ENCODE measurements at places on chromosomes 6 and 20.

DNA sequence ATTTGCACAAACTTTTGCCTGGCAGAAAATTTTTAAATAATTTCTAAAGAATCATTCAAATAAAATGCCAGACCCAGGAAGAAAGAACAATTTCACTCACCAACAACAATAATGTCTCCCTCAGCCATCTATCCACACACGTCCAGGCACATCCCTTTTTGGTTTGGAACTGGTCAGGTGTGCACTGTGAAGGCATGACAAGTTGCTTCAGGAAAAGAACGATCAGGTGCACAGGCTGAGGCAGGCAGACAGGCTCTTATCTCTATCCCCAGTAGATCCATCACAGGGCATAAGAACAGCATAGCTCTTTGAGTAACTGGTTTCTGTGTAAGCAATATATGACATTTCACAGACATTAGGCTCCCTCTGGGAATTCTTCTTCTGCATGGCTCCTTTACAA, 18.1 kb upstream of the NXT1 start:
- DNase-seq, result no peak

- no peak for DNase-seq
Observed at GRCh38 chr6:85403331-85404015, 46.4 kb upstream of the NT5E start.

GRCh38 chr20:41540918-41541317, 77.3 kb downstream of the CHD6 start:
- DNase-seq, result no peak

DNA sequence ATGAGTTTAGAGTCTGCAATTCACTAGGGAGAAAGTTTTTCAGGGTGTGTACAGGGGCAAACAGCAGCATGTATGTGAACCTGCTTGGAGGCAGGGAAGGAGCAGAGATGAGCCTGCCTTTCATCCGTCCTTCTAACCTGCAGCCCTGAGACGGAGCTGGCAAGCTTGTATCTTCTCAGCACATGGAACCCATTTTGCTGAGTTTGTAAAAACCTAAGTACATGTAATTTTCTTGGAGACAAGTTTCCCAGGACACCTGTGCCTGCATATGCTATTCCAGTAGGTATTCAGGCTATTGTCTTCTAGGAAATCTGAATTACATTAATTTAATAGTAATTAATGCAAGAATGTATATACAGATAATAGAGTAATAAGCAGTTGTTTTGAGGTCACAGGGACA, 28.8 kb upstream of the MOXD1 start:
- no peak for DNase-seq

DNA sequence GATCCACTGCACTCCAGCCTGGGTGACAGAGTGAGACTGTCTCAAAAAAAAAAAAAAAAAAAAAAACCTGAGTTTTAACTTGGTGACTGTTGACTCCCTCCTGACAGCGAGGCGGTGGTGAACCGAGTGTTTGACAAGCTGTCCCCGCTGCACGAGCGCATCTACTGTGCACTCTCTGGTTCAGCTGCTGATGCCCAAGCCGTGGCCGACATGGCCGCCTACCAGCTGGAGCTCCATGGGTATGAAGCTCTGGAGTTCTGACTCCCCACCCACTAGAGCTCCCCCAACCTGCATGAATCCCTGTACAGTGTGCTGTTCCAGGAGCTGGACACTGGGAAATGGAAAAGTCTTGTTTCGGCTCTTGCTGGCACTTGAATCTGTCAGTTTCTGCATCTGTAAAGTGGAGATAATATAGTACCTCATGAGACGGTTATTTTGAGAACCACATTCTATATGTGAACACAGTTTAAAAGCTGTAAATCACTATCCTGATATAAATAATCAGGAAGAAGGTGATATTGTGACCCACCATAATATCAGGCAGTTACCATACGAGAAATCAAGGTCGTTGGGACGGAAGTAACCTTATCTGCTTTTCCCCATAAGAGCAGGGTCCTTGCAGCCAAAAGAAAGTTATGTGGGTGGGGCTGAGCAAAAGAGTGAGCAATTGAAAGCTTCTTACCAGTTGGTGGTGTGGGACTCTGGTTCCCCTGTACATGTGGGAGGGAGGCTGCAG, 3.3 kb downstream of the PSMB9 start:
- no peak for DNase-seq

- no peak for DNase-seq
Observed at GRCh38 chr20:658731-659291, 5.8 kb upstream of the SRXN1 start.

GRCh38 chr6:111985202-111985731, 68.6 kb upstream of the CCN6 start:
- DNase-seq, result peak; percentile 56

GRCh38 chr20:31569163-31570020, 35.7 kb upstream of the ID1 start:
- peak; percentile 73 for DNase-seq

DNA sequence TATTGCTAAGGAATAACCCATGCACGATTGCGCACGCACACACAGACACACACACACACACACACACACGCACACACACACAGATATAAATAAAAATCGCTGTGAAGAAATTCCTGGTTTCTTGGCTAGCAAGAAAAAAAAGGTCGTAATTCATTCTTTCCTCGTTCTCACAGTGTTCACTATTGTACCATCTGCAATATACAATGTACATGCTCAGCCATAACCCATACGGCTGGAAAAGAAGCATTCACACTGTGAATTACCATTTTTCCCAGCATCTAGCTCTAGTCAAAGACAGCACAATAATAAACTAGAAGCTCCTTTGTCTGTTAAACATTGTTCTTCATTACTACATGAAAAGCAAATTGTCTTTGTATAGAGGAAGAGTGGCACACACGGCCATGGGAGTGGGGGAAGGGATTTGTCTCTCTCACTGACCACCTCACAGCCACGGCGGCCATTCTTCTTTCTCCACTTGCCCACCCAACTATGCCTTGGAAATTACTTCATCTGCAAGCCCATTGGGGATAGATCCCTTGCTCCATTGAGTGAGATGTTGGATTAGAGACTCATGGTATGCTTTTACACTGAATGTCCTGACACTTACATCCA, 115.3 kb upstream of the ID4 start:
- DNase-seq, result no peak

DNA sequence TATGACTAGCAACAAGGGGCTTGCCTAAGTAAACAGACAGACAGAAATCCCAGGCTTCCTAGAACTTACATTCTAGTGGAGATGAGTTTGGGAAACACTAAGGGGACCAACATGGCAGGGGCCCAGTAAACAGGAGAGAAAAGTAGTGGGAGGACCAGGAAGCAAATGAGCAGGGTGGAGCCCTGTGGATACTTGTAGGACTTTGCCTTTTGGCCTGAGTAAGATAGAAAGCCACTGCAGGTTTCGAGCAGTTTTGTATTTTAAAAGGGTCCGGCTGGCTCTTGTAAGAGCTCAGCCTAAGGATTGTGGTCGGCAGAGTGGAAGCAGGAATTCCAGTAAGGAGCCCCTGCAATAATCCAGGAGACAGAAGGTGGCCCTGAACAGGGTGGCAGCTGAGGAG, 125.5 kb downstream of the MAP3K7 start:
- no peak for DNase-seq

- no peak for DNase-seq
Observed at GRCh38 chr6:145534989-145535388, 200.3 kb downstream of the EPM2A start.

DNA sequence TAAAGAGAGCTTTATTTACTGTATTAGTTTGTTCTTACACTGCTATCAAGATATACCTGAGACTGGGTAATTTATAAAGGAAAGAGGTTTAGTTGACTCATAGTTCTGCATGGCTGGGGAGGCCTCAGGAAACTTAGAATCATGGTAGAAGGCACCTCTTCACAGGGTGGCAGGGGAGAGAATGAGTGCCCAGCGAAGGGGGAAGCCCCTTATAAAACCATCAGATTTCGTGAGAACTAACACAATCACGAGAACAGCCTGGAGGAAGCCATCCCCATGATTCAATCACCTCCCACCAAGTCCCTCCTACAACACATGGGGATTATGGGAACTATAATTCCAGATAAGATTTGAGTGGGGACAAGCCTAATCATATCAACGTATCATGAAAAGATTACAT, 27.2 kb downstream of the ARID1B start:
- DNase-seq, result peak; percentile 51

GRCh38 chr6:52326540-52327364, 35.2 kb upstream of the PAQR8 start:
- DNase-seq, result no peak

- DNase-seq, result no peak
Observed at GRCh38 chr20:34639755-34640222, 37.1 kb downstream of the PIGU start.

DNA sequence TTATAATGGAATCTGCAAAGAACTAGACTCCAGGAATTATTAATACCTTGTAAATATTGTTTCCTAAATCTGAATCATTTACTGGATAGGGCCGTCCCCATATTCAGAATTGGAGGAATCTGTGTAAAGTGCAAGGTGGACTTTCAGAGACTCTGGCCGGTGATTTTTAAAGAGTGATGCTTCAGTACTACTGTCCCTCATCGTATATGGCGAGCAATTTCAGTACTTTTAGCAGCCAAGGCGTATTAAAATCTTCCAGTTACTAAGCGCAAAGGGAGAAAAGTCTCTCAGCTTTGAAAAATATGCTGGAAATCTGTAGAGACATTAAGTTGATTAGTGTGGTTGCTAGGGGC, 483 bp downstream of the SMIM26 start:
- no peak for DNase-seq

DNA sequence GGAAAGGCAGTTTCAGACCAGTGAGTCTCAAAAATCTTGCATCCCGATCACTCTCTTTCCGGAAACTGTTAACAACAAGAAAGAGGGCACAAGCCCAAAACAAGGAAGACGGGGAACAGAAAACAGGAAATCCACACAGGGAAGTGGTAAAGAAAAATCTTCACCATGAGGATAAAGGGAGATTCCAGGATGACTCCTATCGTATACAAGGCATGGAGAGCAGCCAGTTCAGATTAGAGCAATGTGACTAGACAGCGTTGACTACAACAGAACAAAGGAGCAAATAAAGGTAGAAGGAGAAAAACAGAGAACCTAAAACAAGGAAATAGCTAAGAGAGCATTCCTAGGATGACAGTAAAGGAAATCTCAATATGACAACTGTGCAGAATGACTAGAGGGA, 26.5 kb downstream of the VNN1 start:
- DNase-seq, result no peak

DNA sequence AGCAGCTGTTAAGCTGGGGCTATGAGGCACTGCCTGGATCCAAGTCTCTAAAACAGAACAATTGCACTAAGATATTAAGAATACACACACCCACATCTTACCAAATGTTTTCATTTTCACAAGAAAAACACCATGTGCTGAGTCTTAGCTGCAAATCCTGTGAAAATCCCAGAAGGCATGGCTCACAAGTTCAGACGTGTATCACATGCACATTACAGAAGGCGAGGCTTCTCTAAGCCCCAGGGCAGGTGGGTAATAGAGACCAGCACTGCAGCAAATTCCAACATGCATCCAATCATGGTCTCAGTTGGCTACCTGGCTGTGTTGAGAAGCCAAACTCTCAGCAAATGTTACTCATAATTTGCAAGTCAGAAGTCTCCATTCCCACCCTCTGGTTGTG, 16.2 kb upstream of the CST3 start:
- no peak for DNase-seq

DNA sequence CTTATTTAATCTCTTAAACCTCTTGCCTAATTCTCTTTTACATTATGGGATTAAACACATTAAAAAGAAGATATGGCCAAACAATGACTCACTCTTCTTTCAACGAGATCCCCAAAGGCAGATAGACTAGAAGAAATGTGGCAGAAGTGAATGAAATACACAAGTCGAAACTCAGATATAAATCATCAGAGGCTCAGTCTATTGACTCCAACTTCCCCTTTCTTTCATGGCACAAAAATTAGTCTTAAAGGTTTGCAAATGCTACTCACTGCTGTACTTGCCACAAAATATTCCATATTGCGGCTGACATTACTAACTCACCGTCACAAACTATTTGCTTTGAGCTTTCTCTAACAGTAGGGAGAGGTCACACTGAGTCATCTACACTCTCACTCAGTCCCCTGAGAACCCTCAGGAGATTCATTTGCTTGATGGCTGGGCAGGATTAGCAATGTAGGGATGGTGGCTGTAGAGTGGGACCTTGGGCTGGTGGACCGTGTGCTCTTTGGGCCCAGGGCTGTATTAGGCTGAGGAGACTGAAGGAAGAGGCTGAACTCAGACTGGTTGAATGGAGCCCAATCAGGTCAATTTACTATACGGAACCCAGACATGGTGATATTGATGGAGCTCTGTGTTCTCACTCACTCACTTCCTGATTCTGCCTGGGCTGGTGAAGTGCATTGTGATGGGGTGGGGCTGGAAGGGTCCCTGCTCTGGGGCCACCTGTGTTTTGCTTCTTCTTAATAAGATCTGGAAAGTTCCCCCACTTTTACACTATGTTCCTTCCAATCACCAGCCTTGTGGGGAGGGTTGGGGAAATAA, 42.8 kb upstream of the UBR2 start:
- DNase-seq, result peak; percentile 35

DNA sequence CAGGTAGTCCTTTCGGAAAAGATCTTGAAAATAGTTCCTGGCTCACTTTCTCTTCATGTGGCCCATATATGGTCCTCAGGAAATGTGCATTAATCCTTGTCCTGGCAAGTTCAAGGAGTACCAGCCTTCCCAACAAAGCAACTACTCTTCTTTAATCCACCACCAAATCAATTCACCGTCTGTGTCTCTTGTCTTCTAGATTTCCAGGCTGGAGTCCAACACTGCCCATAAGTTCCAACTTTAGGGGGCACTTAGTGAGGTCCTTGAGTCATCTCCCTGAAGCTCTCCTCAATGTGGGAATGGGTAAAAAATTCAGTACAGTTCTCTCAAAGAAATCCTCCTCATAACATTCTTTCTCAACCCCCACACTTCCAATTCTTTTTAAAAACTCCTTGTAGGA, 6.9 kb upstream of the DAAM2 start:
- DNase-seq, result no peak

- no peak for DNase-seq
Observed at GRCh38 chr20:10540636-10541493, 105.8 kb downstream of the SLX4IP start.

GRCh38 chr6:142694054-142694453, 250.9 kb downstream of the HIVEP2 start:
- no peak for DNase-seq

- DNase-seq, result no peak
Observed at GRCh38 chr20:9215539-9215938, 146.7 kb downstream of the PLCB4 start.

DNA sequence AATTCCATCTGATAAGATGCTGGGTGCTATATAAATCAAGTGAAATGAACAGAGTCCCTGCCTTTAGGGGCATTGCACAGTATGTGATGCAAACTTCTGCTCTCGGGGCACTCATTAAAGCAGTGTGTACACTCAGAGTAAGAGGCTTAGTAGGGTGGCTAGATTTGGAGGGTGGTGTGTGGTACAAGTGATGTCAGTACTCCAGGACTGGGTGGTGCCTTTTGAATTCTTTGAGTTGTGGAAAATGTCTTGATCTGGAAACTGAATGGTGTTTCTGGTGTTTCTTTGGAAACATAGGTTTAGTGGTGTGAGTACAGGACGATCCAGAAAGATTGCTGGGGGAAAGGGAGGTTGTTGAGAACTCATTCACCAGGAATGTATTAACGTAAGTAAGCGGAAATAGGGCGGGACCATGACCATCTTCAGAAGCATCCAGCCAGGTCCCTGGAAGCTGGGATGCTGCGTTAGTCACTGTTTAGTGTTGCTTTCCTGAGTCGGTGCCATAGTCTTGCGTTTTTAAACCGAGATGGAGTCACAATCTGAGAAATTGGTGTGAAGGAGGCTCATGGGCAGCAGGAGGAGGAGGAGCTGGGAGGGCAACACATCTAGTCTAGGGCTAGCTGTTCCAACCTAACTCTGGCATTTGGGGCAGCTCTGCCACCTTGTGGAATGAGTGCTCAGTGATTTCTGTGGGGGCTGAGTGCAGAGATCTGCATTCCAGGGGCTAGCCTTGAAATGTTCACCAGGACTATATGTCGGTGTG, 70.3 kb downstream of the SCAND1 start:
- DNase-seq, result peak; percentile 66

Measured in activated CD4-positive, alpha-beta T cell treated with anti-CD3 and anti-CD28 coated beads for 48 hours (primary cell).